ENCODE measurements at places on chromosomes 4 and X.

- DNase-seq: no peak
Observed at GRCh38 chr4:34845926-34846325, 1398.4 kb downstream of the ARAP2 start.

- no peak for DNase-seq
Observed at GRCh38 chrX:132622130-132622529, 133.3 kb upstream of the MBNL3 start.

DNA sequence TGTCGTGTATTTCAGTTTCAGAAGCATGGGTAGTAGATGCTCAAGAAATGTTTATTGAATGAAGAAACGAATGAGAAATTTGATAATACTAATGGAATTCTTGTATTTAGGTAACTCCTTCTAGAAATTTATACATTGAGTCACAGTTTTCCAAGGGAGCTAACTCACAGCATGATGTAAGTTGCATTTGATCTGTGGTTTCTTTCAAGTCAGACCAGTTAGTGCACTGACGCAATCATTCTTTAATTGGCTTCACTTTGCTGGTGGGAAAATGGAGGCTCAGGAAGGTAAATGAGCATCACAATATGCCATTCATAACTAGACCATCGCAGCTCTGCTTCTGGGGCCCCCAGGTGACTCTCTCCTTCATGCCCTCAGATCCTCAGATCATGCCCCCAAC, 17.3 kb upstream of the CWH43 start:
- DNase-seq: no peak

DNA sequence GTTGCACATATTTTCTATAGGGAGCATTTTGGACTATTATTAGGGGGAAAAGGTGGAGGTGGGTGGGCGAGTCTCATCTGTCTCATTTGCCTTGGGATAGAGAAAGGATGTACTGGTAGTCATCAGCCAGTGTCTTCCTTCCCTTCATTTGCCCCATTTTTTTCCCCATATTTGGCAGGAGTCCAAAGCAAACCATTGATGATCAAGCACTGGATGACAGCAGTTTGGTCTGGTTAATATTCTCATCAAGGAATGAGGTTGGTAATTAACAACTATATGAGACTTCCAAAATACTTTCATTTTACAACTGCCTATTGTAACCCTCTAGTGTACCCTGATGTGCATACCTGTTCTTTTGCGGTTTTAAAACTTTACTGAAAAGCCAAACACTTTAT, 22.6 kb upstream of the IGFBP7 start:
- DNase-seq: no peak

DNA sequence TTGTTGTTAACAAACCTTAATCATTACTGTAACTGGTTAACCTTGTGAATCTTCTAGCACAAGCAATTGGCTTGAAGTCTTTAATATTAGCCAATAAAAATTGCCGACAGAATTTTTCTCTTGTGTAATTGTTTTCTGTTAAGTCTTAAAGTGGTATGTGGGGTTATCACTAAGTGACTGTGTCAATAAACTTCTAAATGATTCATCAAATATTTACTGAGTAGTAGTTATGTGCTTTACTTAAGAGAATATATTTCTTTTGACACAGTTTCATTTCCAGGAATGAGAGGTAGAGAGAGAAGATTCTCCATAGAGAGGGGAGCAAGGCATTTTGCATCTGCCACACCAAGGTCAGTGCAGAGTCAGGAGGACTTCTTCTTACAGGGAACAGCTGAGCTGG, 2361.6 kb upstream of the AGA start:
- DNase-seq: no peak

Data from activated CD4-positive, alpha-beta T cell treated with anti-CD3 and anti-CD28 coated beads for 1 hour (primary cell).